ENCODE measurements at places on chromosomes 3 and 15.
A peak's percentile ranks its signal among the peaks of the same experiment; 100 is the strongest.

- peak; percentile 81 for DNase-seq
Observed at GRCh38 chr3:129593595-129594339, 12.7 kb downstream of the PLXND1 start.

DNA sequence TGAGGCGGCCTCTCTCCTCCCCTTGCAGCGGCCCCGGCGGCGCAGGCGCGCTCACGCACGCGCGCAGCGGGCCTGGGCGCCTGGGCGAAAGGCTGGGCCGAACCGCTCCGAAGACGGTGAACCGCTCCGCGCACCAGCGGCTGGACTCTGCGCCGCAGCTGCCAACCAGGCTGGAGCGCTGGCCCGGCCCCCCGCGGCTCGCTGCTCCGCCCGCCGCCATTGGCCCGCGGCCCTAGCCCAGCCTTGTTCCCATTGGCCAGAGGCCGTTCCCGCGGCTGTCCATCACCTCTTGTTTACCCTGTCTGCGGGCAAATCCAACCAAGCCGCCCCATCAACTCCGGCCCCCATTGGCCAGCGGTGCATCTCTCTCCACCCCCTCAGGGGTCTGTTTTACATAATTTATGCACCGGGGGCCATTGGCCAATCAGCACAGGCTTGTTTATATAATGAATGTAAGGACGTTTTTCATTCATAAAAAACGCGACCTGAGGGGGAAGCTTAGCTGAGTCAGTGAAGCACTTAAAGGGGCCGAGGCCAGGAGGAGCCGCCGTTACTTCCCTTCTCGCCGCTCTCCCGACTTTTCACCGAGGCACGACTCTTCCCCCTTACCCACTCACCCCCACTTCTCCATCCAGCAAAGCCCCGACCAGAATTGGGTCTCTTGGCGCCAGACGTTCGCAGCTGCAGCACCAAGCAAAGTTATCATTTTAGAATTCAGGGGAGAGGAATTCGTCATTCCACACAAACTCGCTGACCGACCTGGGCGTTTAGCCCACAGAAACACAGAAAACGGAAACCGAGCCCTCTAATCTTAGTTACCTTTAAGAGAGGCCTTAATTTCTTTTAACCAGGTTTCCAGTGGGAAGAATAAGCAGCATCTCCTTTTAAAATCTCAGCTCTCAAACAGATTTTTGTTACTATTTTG is at the start of gene ETV5:
Gene ETV5 (minus strand): TSS at position 149 of the 925 bp plus-strand sequence. CDS start 3,221 bp downstream, outside the sequence.
- DNase-seq = peak; percentile 99

DNA sequence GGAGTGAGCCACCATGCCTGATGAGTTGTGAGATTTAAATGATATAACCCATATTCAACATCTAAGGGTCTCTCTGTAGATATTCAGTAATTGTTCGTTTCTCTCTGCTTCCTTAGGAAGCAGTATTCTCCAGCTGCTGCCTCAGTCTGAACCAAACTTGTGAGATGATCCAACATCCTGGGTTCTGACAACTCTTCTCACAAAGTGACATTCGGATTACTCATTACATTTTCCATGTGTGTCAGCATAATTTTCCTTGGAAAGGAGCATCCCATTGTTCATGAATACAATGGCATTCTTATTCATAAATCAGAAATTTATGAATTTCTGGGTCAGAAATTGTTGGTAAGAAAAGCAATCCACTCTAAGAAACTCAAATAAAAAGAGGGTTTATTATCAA is 15.0 kb upstream of the SEC22A start:
- DNase-seq = no peak

- DNase-seq = no peak
Observed at GRCh38 chr15:78263907-78264303, 457 bp upstream of the DNAJA4 start.

DNA sequence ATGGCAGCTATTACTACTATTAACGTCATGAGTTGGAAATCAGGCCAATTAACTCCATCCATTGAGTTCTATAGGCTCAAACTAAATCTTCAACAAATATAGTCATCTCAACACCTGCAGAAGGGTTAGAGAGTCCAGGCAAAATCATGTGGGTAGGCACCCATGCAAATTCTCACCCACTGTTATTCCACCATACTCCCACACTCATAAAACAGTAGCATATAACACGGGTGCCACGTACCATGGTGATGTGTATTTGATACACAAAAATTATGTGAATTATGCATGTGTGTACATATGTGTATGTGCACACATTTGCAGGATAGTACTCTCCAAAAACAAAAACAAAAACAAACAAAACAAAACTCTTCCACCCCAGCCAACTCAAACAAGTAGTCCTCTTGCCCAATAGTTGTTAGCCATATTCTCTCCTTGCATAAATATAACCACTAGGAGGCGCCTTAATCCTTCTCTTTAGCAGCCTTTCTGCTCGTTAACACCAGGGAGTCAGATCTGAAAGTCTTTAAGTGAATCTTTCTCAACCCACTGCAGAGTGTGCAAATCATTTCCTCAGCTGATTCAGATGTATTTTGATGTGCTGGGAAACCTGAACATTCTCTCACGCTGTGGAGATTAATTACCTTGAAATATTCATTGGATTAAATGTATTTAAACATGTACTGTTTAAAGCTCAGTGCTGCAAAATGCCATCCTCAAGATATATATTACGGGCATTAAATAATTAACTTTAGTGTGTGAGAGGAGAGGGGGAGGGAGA is 38.0 kb upstream of the COPB2 start:
- peak; percentile 95 for DNase-seq

- DNase-seq = no peak
Observed at GRCh38 chr3:13158871-13159270, 85.6 kb upstream of the IQSEC1 start.

- no peak for DNase-seq
Observed at GRCh38 chr3:160796813-160797164, 40.8 kb downstream of the PPM1L start.

- no peak for DNase-seq
Observed at GRCh38 chr3:98646680-98647079, 53.3 kb upstream of the CPOX start.

DNA sequence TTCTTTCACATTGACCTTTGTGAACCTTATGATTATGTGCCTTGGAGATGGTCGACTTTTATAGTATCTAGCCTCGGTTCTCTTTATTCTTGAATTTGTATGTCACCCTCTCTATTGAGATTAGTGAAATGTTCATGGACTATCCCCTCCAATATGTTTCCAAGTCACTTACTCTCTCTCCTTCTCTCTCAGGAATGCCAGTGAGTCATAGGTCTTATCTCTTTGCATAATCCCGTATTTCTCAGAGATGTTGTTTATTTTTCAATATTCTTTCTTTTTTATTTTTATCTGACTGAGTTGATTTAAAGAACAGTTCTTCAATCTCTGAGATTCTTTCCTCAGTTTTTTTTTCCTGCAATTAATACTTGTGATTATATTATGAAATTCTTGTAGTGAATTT is 411.6 kb upstream of the CADM2 start:
- no peak for DNase-seq

DNA sequence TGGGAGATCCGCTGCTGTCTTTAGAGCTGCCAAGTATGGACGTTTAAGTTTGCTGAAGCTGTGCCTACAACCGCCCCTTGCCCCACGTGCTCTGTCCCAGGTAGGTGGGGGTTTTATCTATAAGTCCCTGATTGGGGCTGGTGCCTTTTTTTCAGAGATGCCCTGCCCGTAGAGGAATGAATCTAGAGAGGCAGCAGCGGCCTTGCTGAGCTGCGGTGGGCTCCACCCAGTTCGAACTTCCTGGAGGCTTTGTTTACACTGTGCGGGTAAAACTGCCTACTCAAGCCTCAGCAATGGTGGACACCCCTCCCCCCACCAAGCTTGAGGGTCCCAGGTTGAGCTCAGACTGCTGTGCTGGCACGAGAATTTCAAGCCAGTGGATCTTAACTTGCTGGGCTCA is 83.4 kb upstream of the FGF7 start:
- DNase-seq = no peak

GRCh38 chr3:130395331-130395730 is 49.9 kb downstream of the COL6A5 start:
- no peak for DNase-seq

- no peak for DNase-seq
Observed at GRCh38 chr3:135989242-135989641, 23.7 kb downstream of the PPP2R3A start.

DNA sequence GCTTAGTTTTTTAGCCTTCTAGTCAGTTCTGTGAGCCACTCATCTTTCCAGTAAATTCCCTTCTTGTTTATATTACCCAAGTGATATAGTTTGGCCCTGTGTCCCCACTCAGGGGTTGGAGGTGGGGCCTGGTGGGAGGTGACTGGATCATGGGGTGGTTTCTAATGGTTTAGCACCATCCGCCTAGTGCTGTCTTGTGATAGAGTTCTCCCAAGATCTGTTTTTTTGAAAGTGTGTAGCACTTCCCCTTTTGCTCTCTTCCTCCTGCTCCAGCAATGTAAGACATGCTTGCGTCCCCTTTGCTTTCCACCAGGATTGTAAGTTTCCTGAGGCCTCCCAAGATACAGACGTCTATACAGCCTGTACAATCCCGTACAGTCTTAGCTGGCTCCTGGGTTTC is 53.7 kb upstream of the INO80 start:
- peak; percentile 82 for DNase-seq

- no peak for DNase-seq
Observed at GRCh38 chr15:96358821-96359615, 28.5 kb downstream of the NR2F2 start.

- DNase-seq = no peak
Observed at GRCh38 chr3:182420741-182421140, 372.6 kb upstream of the ATP11B start.

DNA sequence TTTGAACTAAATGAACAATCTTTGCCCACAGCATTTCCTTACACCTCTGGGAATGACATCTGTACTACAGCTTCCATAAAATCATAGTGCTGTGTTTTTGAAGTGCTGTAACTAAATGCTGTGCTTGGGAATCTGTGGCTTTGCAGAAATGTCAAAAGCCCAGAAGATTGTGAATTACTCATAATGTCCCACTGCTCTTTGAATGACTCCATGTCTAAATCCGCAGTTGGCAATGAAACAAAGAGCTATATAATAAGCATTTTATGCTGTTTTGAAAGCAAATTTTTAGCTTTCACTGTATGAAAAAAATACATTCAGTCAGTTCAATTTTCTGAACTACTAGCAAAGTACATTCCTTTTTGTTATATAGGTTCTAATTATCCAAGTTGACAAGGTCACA is 88.6 kb upstream of the ADAMTS17 start:
- DNase-seq = no peak

- DNase-seq = no peak
Observed at GRCh38 chr15:35089551-35089950, 4.5 kb upstream of the NANOGP8 start.

GRCh38 chr3:9180764-9181117 is 68.7 kb downstream of the SRGAP3 start:
- peak; percentile 33 for DNase-seq

DNA sequence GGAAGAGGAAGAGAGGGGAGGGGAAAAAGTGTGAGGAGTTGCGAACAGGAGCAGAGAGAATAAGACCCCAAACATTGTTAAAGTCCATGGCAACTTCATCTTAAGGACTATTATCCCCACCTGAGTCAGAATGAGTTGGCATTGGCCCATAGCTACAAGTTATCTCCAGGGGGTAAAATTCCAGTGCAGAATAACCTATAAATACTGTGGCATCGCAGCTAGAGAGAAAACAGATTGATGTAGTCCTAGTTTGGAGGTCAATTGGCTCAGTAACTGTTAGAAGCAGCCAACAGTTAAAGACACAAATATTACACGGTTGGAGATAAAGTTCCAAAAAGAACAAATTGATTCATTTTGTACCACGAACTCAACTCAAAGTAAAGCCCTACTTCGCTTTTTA is 313.9 kb upstream of the CCDC54 start:
- DNase-seq = no peak

DNA sequence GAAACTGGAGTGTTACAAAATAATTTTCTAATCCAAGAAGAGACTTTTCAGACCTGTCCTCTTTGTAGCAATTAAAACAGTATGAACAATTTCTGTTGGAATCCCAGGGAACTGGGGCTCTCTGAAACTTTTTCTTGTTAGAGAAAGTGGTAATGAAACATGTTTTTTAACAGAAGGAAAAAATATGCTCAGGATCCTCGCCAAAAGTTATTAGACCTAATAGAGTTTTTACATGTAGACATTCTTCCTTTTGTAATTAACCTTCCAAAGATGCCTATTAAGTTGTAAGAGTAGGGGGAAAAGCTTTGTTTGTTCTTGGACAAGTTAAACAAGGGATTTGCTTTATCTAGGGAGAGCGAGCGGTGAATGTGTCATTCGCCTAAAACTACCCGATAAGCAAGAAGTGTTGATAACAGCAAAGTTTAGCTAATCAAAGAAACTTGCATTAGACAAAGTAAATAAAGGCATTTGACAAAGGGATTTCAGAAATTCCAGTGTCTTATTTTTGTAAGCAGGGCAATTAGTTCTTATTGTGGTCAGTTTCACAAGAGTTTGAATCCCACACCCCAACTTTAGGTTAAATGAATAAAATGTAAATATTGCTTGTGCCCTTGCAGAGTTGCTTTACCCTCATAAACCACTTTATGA is 2.3 kb downstream of the RARB start:
- DNase-seq = no peak

DNA sequence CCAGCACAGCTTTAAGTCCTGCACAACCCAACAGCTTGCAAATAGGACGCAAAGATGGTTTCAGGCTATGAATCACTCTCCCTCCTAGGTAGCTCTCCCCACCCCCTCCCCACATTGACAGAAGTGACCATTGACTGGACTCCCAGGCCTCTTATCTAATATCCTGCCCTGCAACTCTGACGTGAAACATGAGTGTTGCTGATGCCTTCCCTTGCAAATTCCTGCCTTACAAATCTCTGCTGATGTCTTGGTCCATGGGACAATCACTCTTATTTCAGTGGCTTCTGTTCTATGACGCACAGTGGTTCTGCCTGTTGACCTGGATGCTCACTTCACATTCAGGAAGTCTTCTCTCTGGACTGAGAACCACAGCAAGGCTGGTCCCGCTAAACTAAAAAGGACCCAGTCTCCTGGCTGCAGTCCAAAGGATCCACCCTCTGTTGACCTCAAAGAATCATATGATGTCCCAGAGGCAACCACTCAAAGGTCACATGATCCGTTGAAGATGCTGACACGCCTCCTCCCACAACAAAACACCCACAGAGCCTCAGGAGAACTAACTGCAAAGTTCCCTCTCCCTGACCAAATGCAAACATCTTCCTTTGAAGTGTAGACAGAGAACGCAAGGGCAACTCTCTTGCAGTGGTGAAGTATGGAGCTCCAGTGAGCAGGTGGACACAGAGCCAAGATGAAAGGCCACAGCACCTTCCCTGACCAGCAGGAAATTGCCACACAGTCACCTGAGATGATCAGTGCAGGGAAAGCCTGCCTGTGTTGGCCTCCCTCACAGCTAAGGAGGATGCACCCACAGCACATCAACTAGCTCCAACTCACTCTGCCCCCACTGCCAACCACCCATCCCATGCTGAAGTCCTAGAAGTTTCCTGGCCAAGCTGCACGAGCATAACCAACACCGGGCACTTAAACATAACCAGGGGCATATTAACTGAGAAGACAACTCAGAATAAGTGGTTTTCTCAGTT is 112.3 kb downstream of the ADAMTS17 start:
- no peak for DNase-seq

GRCh38 chr3:61580982-61581643 is 19.7 kb downstream of the PTPRG start:
- no peak for DNase-seq
